ENCODE measurements at places on chromosomes 12 and 14. TPM values are rescaled to one million over a fixed set of nuclear protein-coding genes. Genes with fewer than 3 reads are reported as not detected.

- no peak for DNase-seq
Measured at GRCh38 chr14:44341116-44341515, 166.0 kb downstream of the FSCB start.

The LUM gene
- 582 TPM for total RNA-seq

The CYP46A1 gene
- 0.36 TPM for total RNA-seq

DNA sequence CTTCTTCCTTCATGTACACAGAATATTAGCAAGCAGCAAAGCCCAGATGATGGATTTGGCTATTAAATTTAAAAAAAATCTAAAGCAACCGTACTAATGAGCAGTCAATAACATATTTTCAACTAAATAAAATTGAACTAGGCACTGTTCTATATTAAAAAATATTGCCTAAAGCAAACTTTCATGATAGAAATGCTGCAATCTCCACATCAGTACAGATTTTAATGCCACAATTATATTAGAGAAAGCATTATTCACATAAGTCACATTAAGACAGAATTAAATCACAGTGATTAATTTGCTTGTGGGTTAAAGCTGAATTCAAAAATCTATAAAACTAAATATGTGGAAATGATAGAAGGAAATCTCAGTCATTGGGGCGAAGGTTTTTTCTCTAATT lies 200.7 kb downstream of the KCNH5 start:
- DNase-seq: no peak

DNA sequence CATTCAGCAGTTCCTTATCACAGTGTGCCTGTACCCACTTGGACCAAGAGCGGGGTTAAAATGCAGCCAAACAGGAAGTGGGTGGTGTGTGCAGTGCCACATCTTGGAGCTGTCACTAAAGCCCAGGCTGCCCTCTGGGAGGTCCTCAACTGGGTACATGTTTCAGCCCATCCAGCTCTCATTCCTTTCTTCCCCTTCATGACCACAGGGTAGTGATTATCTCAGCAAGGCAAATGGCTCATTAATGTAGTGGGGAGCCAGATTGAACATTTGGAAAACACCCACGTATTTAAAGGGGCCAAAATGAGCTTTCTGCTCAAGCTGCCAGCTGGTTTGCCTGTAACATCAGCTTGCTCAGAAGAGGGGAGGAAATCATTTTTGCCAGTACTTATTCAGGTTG lies 210.8 kb upstream of the BTG1 start:
- DNase-seq: peak; percentile 16

Measured in fibroblast of the aortic adventitia (primary cell).